ENCODE measurements at places on chromosomes 6 and 20.

DNA sequence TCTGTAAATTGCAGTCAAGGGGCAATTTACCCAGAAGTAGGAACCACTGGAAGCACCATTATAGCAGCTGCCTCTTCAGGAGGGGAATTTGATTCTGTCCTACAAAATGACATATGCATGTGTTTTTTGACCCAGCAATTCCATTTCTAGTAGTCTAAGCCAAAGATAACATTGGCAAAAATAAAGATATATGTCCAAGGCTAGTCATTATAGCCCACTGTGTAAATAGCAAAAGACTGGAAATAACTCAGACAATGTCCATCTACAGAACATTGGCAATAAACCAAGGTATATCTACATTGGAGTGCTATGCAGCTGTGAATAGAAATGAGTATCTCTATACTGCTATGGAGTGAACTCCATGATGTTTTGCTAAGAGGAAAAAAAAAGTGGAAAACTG lies 12.5 kb upstream of the PANK2 start:
- DNase-seq: no peak

DNA sequence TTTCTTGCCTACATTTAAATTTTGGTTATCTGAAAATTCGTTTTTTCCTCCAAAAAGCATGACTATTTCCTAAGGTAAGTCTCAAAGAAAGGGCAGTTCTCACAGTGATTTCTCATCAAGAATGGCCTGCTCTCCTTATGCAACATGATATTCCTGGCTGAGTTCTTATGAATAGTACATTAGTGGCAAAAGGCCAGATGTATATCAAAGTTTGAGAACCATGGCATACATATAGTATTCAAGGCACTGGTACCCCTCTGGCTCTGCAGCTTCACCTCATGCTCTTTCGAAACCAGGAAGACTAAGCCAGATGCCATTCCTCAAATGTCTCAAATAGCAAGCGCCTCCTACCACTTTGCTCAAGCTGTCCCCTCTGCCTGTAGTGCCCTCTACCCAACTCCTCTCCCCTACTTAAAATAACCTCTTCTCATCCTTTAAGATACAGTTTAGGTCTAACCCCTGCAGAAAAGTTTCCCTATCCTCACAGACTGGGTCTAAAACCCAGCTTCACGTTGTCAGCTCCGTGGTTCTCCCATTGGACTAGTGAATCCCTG lies 280.3 kb downstream of the HACE1 start:
- DNase-seq: no peak

DNA sequence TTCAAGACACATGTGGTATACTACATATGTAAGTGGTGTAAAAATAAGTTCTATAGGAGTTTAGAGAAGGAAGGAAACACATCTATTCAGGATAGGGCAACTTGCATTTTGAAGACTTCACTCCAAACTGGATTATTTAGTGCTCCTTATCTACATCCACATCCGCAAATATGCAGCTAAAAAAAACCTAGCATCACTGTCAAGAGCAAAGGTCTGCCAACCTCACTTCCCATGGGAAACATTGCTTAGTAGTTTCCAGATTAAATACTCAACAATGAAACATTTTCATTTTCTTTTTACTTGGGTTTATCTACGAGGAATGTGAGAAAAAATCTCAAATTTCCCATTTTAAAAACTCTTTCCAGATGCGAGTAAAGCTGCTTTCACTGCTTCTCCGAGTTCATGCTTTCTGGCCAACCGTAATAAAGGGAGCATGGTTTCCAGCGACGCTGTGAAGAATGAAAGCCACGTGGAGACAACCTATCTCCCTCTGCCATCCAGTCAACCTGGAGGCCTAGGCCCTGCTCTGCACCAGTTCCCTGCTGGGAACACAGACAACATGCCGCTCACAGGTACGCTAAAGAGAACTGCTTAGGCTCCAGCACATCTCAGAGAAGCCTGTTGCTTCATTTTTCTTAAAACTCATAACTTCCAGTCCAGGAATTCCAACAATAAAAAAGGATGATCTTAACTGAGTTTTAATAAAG lies 48.2 kb downstream of the RFX6 start:
- no peak for DNase-seq

DNA sequence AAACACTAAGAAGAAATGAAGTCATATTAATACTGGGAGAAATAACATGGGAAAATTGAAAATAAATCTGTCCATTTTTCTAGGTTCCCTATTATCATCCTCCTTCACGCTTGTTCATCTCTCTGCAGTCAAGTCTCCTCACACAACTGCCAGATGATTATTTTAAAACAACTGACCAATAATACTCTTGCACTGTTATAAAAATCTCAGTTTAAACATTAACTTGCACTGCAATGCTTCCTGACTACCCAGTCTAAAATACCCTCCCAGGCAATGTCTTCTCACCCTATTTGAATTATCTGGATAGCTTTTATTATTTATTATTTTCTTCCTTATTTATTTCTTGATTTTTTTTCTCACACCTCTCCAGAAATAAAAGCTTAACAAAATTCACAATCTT lies 5.7 kb downstream of the EYS start:
- DNase-seq: no peak

DNA sequence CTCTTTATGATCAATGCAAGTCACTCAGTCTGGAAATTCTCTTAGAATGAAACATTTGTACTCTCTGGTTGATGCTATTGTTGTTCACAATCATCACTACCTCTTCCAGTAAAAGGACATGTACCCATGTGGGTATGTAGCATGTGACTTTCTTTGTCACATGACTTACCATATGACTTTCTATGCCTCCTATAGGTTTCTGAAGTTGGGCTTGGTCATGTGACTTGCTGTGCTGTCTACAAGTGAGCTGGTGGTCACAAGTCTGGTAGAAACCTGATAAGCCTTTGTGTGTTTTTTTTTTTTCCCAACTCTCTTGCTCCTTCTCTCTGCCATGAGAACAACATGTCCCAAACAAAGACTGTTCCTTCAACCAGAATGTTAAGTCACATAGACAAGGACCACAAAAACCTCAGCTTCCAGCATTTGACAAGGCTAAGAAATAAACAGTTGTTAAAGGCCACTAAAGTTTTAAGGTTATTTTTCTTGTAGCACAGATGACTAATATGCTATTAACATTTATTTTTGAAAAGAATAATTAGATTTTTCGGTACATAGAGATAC lies 379.2 kb upstream of the SLC35B3 start:
- no peak for DNase-seq

DNA sequence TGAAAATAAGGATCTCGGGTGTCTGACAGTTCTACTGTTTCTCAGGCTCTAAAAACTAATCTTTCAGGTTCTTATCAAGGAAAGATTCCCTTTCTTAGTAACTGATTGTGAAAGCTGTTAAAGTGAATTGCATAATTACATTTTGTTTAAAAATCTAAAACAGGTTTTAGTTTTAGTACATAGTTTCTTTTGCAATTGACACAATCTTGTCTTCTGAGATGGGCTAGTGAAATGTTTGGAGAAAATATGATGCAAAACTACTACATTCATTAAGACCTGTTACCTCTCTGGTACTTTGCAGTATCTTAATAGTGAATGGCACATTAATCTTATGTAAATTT lies 298.4 kb downstream of the UTRN start:
- DNase-seq: no peak

DNA sequence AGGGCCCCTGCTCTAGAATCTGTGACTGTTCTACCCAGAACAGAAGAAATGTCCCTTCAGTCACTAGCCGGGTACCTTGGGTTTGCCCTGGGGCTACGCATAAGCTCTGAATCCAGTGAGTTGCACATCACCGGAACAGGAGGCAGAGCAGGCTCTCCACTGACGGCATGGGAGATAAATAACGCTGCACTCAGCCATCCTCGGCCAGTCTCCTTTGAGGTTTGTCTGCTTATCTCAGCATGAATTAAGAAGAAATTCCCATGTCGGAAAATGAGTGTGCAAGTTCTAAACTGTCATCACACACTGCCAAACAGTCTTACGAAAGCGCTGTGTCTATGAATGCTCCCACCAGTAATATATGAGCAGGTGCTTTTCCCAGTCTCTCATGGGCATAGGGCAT lies 90.8 kb downstream of the FAM50B start:
- no peak for DNase-seq

DNA sequence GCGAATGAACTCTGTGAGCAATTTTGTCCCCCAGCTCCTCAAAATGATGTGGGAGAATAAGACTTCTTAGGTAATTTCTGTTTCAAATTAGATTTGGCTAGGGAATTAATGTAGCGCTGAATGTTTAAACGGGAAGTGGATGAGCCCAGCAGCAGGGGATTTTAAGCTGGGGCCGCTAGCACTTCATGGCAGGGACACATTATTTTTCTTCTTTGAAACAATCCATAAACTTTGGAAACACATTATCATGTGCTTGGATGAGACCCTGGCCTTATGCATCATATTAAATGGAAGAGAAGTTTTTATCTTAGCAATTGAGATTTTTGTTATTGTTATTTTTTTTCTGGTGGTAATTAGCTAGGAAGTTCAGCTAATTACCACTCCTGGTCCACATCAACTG lies 74.2 kb upstream of the FUCA2 start:
- no peak for DNase-seq

- DNase-seq: no peak
Observed at GRCh38 chr20:57384953-57385761, 6.0 kb upstream of the RBM38 start.

- DNase-seq: no peak
Observed at GRCh38 chr20:59976156-59976782, 18.0 kb downstream of the CDH26 start.

GRCh38 chr20:17875106-17875980 lies 93.3 kb downstream of the SNX5 start:
- DNase-seq: no peak

DNA sequence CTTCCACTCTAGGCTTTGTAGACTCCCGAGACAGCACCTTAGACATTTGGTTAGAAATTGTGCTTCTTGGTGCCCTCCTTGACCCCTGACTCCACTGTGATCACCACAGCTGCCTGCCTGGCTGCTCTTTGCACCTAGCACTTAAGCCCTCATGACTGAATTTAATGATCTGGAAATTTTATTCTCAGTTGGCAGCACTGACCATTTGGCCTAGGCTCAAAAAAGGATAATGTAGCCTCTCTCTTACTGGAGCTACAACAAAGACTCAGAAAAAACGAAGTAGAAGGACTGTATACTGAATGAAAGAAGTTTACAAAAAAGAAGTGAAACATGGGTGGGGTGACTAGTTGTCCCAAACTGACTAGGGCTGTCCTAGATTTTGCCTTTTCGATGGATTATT lies 11.3 kb upstream of the ABRACL start:
- no peak for DNase-seq

DNA sequence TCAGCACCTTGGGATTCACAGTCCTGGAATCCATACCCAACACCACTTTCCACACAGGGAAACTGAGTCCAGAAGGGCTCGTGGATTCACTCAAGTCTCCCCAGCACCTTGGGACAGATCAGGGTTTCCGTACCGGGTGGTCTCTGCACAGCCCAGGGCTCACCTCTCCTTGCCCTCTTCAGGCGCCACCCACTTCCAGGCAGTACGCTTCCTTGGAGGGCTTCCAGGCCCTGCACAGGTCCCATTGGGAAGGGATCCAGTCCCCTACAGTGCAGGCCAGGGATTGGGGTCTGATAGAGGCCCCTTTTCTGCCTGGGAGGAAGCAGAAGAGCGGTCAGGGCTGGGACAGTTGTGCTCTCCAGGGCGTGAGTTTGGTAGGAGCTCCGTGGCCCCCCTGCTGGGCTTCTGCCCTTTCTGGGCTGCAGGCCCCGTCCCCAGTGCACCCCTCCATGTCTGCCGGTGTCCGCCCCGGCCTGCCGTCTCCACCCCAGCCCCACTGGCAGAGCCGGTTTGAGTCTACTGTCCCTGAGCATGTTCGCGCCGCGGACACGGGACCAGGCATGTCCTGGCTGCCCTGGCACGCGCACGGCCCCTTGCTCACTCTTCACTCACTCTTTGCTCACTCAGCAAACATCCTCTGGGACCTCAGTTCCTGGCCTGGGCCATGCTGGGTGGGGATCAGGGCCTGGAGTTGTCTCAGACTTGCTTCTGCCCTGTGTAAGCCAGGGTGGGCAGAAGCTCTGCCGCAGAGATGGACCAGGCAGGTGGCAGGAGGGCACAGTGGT lies 12.6 kb downstream of the SRC start:
- DNase-seq: no peak

DNA sequence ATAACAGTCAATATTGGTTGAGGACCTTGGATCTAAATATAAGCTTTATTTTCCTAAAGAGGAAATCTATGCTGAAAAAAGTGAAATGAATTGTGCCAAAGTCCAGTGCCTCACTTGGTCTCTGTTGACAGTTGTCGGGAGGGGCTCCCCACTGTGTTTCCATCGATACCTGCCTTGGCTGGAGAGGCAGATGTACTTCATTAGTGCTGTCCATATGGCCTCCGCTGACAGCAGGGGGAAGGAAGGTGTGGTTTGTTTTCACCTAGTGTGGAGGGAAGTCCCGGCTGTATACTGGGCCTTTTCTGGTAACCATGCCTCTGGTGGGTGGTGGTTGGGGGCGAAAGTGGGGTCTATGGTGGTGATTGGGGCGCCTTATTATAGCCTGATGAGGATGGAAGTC lies 42.7 kb downstream of the CD2AP start:
- no peak for DNase-seq

- no peak for DNase-seq
Observed at GRCh38 chr20:10228330-10228729, 9.7 kb downstream of the SNAP25 start.

DNA sequence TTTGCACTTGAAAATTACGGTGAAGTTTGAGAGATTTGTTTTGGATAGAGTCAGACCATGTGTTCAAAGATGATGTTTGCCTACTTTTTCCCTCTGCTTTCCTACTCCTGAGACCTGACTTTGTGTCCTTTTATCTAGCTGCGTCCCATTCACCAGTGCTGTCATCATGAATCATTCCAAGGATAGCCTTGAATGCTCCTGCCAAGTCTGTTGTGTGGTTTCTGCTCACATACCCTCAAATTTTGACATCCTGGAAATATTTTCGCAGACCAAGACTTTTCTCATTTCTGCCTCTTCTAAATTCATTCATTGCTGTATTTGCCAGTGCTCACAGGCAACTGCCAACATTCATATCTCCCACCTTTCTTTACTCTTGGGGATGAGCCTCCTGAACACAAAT lies 175.9 kb upstream of the SCGN start:
- no peak for DNase-seq

GRCh38 chr20:59787538-59787890 lies 145.9 kb downstream of the SYCP2 start:
- no peak for DNase-seq

DNA sequence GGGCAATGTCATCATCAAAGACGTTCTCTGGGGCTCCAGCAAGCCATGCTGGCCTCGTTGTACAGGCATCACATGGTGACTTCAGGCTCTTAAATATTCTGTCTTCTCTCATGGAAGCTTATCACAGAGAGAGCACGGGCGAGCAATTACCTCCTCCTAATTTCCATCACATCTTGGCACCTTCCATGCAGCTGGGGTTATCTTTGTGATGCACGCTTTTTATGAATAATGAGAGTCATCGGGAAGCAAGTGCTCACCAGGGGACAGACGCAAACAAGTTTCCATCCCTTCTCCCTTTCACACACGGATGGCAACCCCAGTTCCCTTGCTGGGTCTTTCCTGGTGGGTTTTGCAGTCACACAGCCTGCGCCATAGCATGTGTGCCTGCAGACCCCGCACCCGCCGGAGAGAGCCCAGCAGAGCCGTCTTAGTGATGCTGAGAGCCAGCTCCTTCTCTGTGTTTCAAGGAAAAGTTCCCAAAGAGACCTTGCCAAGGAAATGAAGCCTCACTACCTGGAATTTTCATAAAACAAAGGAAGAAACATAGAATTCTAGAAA lies 116.3 kb upstream of the AFDN start:
- no peak for DNase-seq

- peak; percentile 97 for DNase-seq
Observed at GRCh38 chr6:28747631-28748157, 176.1 kb downstream of the TRIM27 start.

- no peak for DNase-seq
Observed at GRCh38 chr6:100260584-100260983, 204.1 kb downstream of the SIM1 start.
